WTC11 (cell line): ENCODE measurements at places on chromosomes 4 and X. TPM values are rescaled to one million over a fixed set of nuclear protein-coding genes. Genes with fewer than 3 reads are reported as not detected.

DNA sequence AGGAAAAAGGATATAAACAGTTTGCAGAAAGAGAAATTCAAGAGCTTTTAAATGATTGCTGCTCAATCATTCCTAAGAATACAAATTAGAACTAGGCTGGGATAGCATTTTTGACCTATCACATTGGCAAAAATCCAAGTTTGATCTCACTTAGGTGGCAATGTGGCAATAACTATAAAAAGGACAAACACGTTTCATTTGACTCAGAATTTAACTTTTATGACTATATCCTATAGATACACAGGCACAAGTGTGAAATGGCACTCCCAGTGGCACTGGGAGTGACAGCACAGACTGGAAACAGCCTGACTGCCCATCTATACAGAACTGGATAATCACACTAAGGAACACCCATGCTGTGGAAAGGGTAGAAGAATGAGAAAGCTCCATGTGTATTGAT is 11.1 kb downstream of the CENPU start:
- no peak for DNase-seq

GRCh38 chr4:152431291-152431690 is 104.6 kb downstream of the FBXW7 start:
- DNase-seq: no peak

The TMEM35A gene
- 3.9 to 4.2 TPM (median 3.9 TPM) in 3 replicates for total RNA-seq

- DNase-seq: no peak
Observed at GRCh38 chr4:78650106-78651024, 98.8 kb downstream of the ANXA3 start.

The AADAT gene
- total RNA-seq: 9.1 to 12.3 TPM (median 10.0 TPM) in 3 replicates

DNA sequence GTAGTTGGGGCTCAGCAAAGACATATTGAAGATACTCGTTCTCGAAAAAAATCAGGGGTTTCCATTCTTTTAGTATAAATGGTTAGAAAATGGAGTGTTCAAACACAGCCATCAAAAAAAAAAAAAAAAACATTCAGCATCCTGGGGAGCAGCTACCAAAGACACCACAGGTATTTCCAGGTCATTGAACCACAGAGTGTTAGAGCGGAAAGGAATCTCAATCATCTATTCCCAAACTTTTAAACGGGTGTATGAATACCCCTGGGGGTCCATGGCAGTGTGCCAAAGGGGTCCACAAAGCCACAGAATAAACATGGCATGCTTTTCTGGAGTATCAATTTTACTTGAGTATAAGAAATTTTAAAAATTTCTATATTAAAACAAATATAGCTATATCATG is 6.9 kb upstream of the FGF16 start:
- no peak for DNase-seq

The TCEAL5 gene
- total RNA-seq: 3.5 to 5.6 TPM (median 5.3 TPM) in 3 replicates

DNA sequence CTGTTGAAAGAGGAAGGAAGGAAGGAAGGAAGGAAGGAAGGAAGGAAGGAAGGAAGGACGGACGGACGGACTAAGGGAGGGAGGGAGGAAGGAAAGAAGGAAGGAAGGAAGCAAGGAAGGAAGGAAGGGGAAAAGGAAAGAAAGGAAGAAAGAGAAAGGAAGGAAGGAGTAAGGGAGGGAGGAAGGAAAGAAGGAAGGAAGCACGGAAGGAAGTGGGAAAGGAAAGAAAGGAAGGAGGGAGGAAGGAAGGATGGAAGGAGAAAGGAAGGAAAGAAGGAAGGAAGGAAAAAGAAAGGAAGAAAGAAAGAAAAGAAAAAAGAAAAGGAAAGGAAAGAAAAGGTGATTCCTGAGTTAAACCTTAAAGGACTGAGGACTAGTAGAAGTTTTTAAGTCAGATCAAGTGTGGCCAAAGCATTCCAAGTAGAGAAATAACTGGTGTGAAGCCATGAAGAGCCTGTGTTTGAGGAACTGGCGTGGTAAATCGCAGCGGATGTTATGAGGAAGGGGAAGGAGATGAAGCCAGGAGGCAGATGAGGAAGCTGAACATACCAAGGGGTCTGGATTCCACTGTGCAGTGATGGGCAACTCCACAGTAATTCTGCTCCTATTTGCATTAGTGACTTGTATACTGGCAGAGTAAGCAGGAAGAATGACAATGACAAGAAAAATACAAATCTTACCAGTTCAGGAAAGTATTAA is 163.5 kb downstream of the MGST2 start:
- DNase-seq: no peak
